ENCODE measurements at places on chromosomes 11 and 22.

- H3K27ac ChIP-seq, result no peak overlapping the region
- peaks cover 25% of the 10 kb centered on the region for H3K27me3 ChIP-seq
- DNase-seq, result no peak
- H3K36me3 ChIP-seq, result no peaks in the 10 kb centered on the region
- no peak overlapping the region for H3K4me3 ChIP-seq
Measured at GRCh38 chr11:78350646-78351165, 66.9 kb downstream of the GAB2 start.

DNA sequence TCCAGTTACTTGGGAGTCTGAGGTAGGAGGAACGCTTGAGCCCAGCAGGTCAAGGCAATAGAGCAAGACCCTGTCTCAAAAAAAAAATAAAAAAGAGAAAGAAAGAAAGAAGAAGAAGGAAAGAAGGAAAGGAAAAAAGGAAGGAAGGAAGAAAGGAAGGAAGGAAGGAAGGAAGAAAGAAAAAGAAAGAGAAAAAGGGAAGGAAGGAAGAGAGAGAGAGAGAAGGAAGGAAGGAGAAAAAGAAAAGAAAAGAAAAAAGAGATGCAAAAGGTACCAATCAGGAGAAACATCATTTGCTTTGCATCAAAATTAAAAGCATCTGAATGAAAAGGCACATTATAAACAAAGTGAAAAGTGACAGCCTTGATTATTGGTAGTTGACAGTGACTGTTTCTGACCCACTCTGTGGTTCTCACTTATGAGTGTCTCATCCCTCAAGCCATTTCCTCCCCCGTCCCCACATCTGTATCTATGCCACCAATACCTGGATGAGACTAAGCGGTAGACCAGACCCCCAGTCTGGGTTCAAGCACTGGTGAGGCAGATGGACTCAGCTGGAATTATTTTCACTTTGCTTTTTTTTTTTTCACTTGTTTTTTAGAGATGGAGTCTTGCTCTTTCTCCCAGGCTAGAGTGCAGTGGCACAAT lies 33.0 kb upstream of the XBP1 start:
- H3K27ac ChIP-seq, result no peak overlapping the region
- H3K4me1 ChIP-seq, result peaks cover 32% of the 10 kb centered on the region
- peaks cover 6% of the 10 kb centered on the region for H3K36me3 ChIP-seq
- DNase-seq, result no peak
- no peak overlapping the region for H3K4me3 ChIP-seq

DNA sequence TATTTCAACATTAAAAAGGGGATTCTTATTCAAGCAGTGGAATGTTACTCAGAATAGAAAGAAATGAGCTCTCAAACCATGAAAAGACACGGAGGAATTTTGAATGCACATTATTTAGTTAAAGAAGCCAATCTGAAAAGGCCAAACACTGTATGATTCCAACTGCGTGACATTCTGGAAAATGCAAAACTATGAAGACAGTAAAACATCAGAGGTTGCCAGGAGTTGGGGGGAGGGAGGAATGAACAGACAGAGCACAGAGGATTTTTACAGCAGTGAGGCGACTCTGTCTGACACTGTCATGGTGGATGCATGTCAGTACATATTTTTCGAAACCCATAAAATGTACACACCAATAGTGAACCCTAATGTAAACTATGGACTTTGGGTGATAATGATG lies 22.9 kb upstream of the THY1 start:
- H3K36me3 ChIP-seq, result no peaks in the 10 kb centered on the region
- no peak for DNase-seq
- H3K27ac ChIP-seq, result no peak overlapping the region

DNA sequence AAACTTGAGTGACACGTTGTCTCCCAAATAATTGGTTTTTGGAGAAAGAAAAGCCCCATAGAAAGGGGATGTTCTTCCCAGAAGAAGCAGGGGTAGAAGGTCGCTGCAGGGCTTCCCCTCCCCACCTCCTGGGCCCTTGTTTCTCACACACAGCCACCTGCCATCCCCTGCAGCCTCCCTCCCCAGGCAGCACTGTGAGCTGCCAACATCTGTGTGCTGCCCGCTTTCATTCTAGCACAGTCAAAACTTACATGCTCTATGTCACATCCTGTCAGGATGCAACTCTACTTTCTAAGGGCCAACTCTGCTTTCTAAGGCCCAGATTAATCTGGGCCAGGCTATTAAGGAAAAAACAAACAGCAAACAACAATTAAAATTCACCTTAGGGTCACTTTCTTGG lies 309.4 kb upstream of the ZC3H12C start:
- H3K4me1 ChIP-seq, result no peaks in the 10 kb centered on the region
- no peaks in the 10 kb centered on the region for H3K27me3 ChIP-seq
- no peak overlapping the region for H3K4me3 ChIP-seq
- no peaks in the 10 kb centered on the region for H3K36me3 ChIP-seq

DNA sequence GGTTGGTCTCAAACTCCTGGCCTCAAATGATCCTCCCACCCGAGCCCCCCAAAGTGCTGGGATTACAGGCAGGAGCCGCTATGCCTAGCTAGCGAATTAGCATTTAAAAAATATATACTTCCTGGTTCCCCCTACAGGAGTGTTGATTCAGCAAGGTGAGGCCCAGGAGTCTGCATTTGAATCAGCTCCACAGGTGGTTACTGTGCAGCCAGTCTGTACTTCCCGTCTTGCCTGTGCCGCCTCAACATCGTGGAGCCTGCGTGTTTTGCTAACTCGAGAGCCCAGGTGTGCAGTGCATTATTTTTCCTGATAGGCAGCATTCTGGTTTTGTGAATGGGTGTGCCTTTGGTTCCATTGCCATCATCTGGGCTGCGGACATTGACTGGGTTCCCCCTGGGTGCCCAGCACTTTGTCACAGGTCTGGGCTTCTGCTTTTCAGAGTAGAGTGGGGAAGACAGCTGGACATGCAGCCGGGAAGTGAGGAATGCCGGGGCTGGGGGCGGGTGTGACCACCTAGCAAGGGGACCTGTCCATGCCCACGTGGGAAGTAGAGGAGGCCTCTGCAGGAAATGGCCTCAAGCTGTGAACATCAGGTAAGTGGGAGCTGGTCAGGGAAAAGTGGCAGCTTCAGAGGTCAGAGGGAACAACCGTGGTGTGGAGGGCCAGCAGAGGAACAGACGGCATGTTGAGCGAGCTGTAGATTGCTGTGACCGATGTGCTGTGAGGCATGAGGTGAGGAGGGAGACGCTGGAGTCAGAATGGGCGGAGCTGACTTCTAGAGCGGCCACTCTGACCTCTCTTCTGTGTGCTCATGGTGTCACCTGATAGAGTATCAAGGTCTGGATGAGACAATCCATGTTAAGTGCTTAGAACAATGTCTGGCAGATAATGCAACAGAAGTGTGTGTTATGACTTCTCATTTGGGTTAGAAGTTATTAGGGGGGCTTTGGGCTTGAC lies 42.2 kb downstream of the PPFIA1 start:
- peaks cover 14% of the 10 kb centered on the region for H3K36me3 ChIP-seq
- peaks cover 29% of the 10 kb centered on the region for H3K4me1 ChIP-seq
- H3K27me3 ChIP-seq, result no peaks in the 10 kb centered on the region
- H3K27ac ChIP-seq, result no peak overlapping the region
- H3K4me3 ChIP-seq, result no peak overlapping the region
- DNase-seq, result no peak

DNA sequence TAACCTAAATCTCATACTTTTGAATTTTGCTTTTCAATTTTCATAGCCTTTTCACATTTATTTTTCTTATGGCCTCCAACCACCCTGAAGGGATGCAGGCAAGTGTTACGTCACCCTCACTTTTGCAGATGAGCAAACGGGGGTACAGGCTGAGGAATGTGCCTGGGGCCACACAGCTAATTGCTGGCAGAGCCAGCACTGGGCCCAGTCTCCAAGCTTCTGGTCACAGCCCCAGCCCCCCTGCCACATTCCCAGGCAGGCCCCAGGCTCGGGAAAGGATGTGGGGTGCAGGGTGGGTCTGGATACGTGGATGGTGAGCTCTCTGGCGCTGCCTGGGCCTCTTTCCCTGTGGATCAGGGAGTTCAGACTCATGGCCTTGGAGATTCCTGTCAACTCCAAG lies 138.6 kb downstream of the PKNOX2 start:
- no peak for DNase-seq
- H3K27ac ChIP-seq, result no peak overlapping the region
- no peak overlapping the region for H3K4me3 ChIP-seq
- peaks cover 57% of the 10 kb centered on the region for H3K27me3 ChIP-seq

DNA sequence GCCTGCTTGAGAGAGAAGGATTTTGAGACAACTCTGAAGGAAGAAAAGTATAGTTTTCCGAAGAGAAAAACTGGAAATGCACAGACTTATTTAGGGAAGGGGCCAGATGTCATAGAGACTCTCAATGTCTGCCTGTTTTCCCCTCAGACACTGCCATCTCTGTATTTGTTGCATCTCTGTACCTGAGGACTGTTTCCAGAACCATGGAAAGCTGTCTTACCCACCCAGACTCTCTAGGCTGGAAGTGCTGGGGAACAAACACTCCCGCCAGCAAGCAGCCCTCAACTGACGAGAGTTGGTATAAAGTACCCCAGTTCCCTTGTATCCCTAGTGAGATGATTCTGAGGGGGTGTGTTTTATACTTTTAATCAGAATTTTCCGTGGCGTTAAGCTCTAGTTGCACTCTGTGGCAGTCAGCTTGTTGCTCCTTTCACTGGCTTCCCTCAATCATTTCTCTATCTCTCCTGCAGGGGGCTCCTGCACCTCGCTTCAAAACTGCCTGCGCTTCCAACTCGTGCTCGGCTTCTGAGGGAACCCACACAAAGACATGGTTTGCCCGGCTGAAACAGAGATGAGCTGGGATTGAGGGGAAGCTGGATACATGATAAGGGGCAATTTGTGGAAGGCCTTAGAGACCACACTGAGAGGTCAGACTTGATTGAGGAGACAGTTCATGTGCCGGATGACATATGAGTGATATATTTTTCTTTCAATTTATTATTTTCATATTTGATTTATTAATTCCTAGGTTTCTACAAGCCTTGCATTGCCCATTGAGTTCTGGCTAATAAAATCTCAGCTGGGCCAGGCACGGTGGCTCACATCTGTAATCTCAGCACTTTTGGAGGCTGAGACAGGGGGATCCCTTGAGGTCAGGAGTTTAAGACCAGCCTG lies 36.9 kb upstream of the CLPB start:
- peaks cover 41% of the 10 kb centered on the region for H3K27me3 ChIP-seq
- no peaks in the 10 kb centered on the region for H3K36me3 ChIP-seq
- peak overlapping the region; percentile 35 for H3K4me3 ChIP-seq
- peak; percentile 56 for DNase-seq
- no peak overlapping the region for H3K27ac ChIP-seq
- peaks cover 4% of the 10 kb centered on the region for H3K4me1 ChIP-seq

Measured in effector memory CD8-positive, alpha-beta T cell (primary cell).